ENCODE measurements at places on chromosomes 7 and 10.
A peak's percentile ranks its signal among the peaks of the same experiment; 100 is the strongest.

GRCh38 chr7:17404006-17404405, 105.6 kb downstream of the AHR start:
- DNase-seq = no peak

DNA sequence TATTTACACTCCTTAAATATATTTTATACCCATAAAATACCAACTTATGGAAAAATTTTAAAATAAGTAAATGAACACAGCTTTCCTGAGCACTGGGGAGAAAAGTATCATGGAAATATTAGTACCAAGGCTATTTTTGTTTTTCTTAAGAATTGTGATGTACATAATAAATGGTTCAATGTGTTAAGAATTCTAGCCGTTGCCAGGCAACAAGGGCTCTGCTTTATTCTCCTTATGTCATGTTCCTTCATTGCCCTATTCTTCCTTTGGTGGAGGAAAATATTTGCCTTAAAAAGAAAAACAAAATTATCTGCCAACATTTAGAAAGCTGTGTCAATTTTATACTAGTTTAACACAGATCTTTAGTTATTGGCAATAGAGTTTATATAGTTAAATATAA, 2.6 kb upstream of the ZPBP start:
- DNase-seq = no peak

DNA sequence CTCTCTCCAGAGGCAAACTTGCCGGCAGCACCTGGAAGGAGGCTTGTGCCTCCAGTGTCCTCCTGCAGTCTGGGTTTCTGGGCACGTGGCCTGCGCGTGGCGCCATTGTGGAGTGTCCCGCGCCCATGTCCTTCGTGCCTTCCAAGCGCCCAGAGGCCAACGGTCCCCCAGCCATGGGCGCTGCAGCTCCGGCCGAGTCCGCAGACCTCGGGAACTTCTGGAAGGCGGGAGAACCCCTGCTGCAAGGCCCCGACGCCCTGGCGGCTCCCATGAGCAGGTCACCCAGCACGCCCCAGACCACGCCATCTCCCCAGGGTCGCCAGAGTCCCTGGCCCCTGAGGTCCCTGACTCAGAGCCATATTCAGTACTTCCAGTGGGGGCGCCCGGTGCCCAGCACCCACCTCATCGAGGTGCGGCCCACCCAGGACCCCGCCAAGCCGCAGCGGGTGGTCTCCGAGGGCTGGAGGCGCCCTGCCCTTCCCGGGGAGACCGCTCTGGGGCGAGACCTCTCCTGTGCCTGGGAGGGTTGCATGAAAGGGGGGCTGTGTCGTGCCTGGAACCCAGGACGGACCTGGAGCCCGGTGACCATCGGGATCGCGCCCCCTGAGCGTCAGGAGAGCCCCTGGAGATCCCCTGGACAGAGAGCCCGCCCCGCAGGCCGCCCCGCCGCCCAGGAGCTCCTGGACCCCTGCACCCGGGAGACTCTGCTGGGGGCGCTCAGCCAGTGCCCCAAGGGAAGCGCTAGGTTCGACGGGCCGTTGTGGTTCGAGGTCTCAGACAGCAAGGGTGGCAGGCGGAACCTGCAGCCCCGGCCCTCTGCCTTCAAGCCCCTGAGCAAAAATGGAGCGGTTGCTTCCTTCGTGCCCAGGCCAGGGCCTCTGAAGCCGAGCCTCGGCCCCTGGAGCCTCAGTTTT, at the start of gene POM121L12:
POM121L12 (plus strand) TSS at position 135 of the 914 bp plus-strand sequence; CDS start at position 174, 39 bp downstream.
- DNase-seq = no peak

DNA sequence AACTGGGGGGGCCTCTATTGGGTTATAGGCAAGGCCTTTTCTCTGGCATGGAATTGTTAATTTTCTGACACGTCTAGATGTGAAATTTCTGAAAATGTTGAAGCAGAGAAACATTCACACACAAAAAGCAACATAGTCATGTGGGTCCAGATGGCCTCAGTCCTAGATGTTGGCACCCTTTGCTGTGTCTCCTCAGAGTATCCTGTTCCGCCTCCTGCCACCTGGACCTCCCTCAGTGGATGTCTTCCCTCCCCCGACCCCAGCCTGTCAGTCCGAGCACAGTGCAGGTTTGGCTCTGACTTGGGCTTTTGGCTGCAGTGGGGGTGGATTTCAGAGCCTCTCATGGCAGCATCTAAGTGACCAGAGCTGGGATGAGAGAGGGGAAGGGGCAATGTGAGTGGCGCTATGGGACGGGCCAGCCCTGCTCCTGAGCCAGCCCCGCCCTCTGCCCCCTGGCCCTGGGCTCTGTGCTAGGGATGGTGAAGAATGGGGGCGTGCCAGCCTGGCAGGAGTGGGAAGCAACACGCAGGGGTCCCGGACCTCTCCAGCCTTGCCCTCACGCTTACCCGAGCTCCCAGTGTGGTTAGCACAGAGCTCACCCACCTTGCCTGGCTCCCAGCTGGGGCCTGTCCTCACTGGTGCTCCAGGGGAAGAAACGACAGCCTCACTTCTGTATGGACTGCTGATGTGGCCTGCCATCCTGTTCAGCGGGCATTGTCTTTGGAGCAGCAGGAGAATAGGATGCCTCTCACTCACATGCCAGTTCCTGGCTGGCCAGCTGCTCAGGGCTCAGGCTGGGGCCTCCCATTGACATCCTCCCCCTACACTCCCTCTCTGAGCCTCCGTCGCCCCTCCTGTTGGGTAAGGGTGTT, 6.2 kb downstream of the ATP6V0E2 start:
- no peak for DNase-seq

- peak; percentile 51 for DNase-seq
Observed at GRCh38 chr10:6738112-6738768, 158.2 kb upstream of the PRKCQ start.

- DNase-seq = no peak
Observed at GRCh38 chr10:93514521-93514920, 18.1 kb downstream of the CEP55 start.

- DNase-seq = no peak
Observed at GRCh38 chr7:47924266-47924665, 24.0 kb downstream of the PKD1L1 start.

Data from fibroblast of skin of right quadriceps (primary cell).